ENCODE measurements at places on chromosomes 1 and 21.

DNA sequence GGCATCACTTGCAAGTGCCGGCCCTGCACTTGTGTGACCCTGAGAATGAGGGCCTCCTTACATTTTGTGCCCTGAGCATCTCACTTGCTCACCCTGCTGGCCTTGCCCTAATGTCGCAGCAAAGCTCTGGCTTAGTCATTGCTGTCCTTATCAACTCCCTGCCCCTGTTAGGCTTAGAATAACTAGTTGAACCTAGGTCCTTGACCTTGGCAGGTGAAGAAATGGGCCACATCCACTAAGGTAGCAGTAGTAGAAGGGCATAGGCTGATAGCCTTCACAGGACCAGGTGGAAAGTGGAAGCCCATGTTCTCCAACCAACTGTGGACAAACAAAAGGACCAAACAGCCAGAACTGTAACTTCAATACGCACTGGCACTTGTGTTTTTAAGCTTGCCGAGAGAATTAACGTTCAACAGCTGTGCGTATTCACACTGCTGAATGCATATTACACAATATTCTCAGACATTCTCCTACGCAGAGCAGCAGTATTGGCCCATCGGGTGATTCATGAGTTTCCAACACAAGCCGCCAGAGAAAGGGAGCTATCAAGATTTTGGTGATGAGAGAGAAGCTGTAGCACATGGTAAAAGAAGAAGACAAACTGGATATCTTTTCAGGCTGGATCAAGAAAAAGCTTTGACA is 27.7 kb upstream of the PTGFRN start:
- no peak for DNase-seq

GRCh38 chr21:39386194-39386593 is 37.3 kb upstream of the HMGN1 start:
- DNase-seq = no peak

DNA sequence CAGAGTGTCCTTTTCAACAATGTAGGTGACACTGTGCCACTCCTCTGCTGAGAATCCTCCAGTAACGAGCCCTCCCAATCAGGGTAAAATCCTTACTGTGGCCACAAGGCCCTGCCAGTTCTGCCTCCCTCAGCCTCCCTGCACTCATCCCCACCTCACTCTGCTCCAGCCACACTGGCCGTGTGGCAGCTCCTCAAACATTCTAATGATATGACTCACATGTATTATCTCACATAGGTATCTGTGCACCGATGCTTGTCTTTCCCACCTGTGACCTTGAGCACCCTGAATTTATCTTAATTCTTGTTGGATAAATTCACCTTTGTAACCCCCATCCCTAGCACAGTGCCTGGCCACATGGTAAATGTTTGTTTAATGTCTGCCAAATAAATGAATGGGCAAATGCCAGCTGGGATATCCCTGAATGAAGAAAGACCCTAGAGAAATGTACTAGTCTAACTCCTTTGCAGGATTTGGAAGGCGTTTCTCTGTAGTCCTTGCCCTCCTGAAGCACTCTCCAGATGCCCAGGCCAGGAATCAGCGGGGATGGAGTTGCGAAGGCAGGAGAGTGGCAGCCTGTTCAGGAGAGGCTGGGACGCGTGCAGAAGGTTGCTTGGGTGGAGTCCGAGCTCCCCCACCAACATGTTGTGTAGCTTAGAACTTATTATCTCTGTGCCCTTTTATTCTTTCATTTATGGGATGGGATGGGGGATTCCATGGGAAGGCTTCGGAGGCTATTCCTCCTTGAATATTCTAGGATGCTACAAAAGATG is 106.0 kb downstream of the TMEM53 start:
- no peak for DNase-seq

DNA sequence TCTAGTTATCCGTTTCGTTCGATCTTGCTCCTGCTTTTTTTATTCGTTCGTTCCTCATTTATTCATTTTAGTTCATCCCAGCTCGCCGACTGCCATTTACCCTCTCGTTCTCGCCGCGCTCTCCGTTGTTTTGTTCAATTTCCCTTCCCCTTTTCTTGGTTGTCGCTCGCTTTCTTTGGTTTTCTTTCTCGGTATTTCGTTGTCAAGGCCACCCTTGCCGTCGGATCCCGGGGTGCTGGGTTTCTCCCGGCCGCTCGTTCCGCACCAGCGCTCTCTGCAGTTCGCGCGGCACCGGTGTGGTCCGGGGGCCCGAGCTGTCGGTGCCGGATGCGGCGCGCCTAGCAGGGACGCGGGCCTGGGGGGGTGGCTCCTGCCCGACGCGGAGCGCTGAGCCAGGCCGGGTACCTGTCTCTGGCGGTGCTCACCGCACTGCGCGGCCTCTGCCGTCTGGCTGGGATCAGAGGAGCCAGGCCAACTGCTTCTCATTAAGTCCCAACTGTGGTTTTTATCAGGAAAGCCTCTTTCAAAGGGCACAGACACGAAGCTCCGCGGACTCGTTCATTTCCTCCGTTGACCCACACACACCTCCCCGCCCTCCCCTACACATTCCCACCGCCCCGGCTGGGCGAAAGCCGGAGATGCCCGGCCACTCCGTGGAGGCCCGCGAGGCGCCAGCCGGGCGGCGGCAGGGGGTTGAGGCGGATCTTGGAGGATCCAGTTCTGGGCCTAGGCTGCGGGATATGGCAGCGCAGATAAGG is 1.6 kb downstream of the ALX3 start:
- peak; percentile 20 for DNase-seq

DNA sequence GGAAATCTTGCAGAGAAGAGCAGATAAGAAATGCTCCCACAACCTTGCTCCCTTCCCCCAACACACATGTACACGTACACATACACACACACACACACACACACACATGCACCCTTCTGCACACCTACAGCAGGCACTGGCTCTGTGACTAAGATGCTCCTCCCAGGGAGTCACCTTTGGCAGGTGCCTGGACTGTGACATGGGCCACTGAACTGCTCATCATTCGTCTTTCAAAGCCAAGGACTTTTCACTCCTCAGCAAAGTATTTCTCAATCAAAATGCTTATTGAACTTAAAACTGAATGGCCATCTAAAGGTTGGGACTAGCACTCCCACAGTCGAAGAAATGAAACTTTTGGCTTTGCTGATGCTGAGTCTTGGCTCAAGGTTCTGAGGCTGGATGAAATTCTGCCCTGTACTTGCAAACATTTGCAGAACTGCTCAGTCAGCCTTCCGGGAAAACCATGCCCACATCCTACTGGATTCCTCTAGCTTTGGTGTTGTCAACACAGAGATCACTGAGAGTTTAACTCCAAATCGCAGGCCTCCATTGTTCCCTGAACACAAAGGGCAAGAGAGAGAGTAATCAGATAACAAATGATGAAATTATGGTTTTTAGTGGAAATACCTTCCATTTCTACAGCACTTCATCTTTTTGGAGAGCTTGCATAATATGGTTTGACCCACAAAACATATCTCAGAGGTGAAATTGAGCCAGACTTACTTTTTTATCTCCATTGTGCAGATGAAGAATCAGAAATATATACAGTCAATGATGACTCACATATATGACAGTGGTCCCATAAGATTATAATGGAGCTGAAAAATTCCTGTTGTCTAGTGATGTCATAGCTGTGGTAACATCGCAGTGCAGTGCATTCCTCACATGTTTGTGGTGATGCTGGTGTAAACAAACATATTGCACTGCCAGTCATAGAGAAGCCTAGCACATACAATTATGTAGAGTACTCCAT is 72.4 kb upstream of the BCAR3 start:
- DNase-seq = no peak

DNA sequence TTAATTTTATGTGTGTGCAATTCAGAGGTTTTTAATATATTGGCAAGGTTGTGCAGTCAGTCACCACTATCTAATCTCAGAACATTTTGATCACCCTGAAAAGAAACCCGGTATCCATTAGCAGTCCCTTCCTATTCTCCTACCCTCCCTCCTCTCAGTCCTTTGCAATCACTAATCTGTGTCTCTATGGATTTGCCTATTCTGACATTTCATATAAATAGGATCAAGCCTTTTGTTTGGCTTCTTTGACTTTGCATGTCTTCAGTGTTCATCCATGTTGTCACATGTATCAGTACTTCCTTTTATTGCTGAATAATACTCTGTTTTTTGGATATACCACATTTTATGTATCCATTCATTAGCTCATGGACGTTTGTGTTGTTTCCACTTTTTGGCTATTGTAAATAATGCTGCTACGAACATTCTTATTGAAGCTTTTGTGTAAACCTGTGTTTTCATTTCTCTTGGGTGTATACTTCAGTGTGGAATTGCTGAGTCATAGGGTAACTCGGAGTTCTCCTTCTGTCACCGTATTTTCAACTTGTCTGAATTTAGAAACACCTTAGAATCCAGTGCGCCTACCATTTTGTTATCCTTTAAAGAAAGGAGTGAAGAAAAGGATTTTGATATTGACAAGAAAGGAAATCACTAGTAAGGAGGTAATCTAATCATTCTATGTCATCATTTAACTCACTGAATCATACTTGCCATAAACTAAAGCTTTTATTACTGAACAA is 3.4 kb downstream of the CEP85 start:
- no peak for DNase-seq

DNA sequence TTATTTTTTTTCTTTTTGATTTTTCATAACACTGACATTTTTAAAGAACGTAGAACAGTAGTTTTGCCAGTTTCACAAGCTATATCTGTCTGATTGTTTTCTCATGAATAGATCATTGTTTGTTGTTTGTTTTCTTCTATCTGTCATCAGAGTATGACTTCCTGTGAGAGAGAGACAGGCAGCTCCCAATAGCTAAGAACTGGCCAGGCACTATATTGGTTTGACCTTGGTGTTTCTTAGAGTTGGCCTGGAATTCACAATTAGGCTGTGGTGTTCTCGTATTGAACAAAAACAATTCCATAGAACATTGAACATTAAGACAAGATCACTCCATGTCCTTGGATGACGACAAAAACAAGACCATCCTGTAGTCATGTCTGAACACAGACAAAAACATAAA is 43.4 kb downstream of the RPS6KC1 start:
- no peak for DNase-seq

GRCh38 chr1:219945795-219946194 is 17.4 kb upstream of the SLC30A10 start:
- no peak for DNase-seq

GRCh38 chr1:229003233-229004031 is 267.5 kb upstream of the RAB4A start:
- DNase-seq = peak; percentile 48

GRCh38 chr1:164519426-164519825 is 39.6 kb upstream of the PBX1 start:
- no peak for DNase-seq

DNA sequence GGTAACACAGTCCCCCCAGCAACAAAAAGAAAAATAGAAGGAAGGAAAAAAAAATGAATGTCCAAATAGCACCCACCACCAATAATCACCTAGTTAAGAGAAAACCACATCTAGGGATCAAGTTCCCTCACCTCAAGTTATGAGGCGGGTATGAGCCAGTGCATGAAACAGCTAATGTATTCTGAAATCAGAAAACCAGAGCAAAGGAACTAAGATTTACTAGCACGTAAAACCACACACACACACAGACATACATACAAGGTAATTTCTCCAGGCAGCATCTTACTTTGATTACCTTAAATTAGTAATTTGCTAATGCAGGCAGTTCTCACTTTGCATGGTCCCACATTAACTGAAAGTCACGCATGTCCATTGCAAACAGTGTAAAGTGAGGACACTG is 109.8 kb downstream of the HLCS start:
- no peak for DNase-seq

- DNase-seq = no peak
These were observed 87.4 kb upstream of the IGSF21 start for GRCh38 chr1:18020021-18020817.

DNA sequence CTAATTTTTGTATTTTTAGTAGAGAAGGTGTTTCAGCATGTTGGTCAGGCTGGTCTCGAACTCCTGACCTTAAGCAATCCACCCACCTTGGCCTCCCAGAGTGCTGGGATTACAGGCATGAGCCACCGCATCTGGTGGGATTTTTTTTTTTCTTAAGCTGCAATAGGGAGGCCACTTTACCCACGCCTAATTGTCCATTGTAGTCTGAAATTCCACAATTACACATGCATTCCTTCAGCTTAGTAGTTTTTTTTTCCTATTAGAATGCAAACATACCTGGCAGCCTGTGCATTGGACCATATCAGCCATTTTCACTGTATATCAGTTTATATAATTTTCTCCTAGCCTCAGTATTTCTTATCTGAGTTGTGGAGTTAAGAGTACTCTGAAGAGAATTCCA is 186.8 kb downstream of the LMX1A start:
- DNase-seq = no peak

DNA sequence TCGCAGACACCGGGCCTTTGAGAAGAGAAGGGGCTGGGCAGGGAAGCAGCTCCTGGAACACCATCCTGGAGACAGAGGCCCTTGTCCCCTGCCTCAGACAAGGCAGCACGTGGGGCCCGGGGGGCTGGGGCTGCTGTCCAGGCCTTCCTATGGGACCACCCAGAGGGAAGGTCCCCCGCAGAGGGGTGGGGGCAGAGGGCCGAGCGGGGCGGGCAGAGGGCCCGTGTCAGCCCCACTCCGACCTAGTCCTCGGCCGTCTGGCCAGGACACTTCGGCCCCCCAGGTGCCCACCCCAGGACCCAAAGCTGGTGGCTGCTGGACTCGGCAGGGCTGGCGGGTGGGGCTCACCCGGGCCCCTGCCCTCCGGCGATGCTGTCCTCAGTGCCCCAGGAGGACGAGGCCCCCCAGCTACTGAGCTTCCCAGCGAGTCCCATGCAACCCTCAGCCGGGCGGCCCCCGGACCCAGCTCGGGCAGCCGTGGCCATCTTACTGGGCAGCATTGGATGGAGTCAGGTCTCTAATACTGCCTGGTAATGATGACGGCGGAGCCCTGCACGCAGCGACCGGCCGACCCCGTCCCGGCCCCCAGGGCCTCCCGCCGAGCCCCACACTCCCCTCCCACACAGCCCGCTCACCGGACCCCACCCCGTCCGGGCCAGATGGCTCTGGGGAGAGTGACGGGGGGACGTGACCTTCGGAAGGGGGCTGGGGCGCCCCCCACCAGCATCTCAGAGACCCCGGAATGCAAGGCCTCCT is 6.9 kb upstream of the TTLL10 start:
- DNase-seq = no peak

DNA sequence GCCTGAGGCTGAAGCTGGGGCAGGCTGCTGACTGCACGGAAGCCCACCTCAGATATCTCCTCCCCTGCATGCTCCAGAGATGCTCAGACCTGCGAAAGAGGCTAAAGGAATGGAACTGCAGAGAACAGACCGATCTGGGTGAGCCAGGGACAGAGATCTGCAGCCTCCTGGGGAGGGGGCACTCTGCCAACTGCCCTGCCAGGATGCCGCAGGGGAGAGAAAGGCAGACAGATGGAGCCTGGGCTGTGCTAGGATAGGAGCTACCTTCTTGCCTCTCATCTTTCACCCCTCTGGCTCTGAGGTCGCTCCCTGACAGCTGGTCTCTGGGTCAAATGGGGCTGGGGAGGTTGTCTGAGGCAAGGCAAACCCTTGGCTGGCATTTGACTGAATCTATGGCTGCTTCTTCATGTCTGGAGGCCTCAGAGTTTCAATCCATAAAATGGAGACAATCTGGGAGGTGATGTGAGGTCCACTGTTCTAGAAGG is 238.2 kb downstream of the GRIK3 start:
- no peak for DNase-seq

GRCh38 chr1:100051893-100052292 is 80.8 kb downstream of the SASS6 start:
- DNase-seq = no peak
